Activated CD8-positive, alpha-beta T cell treated with anti-CD3 and anti-CD28 coated beads, Interleukin-2, amount 10 ng/mL, durations not matched to agents 7 days and 5 days (primary cell): ENCODE measurements at places on chromosomes 1 and 21. TPM values are rescaled to one million over a fixed set of nuclear protein-coding genes. Genes with fewer than 3 reads are reported as not detected.
A peak's percentile ranks its signal among the peaks of the same experiment; 100 is the strongest.

- DNase-seq, result no peak
Observed at GRCh38 chr1:50705699-50706098, 254.4 kb downstream of the FAF1 start.

DNA sequence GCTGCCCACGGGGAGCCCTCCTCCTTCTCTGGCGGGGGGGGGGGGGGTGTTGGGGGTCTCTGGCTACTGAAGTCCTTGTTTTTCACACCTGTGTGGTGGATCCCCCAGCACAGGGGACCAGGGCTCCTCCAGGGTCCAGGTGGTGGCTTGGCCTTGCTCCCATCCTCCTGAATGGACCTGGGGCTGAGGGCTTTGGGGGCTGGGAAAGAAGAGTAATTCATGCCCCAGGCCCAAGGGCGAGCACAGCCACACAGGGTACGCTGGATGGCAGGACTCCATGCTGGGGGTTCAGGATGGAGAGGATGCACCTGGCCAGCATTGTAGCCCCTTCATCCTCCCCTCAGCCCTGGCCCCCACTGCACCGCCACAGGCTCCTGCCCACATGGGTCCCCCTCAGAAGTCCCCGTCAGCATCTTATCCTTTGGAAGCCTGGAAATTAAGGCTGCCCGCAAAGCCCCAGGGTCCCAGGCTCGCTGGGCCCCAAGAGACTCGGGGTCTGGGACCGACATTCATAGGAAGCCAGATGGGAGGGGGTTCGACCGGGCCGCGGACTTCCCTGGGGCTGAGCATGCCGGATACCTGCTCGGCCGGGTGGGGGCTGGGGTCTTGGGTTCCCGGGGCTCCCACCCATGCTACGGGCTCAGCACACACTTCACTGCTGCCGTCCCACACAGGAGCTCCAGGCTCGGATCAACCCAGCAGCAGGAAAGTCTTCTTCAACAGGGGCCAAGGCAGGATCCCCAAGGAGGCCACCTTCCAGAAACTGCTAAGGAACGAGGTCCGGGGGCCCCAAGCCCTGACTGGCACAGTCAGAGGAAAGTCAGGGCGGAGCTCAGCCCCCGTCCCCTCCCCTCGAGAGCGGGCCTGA, 49.0 kb upstream of the ACTRT2 start:
- DNase-seq, result no peak

- DNase-seq, result no peak
Observed at GRCh38 chr1:10629816-10630571, 155.2 kb downstream of the PEX14 start.

GRCh38 chr1:27436204-27437159, 44.1 kb downstream of the GPR3 start:
- peak; percentile 35 for DNase-seq

- no peak for DNase-seq
Observed at GRCh38 chr1:161074676-161075368, 5.1 kb upstream of the ARHGAP30 start.

GRCh38 chr21:41160036-41160435, 7.9 kb upstream of the BACE2 start:
- no peak for DNase-seq

- peak; percentile 82 for DNase-seq
Observed at GRCh38 chr1:52927212-52928014, at the start of gene SCP2. SCP2 (plus strand) TSS chr1:52927276; CDS start chr1:52927397, 121 bp downstream.

DNA sequence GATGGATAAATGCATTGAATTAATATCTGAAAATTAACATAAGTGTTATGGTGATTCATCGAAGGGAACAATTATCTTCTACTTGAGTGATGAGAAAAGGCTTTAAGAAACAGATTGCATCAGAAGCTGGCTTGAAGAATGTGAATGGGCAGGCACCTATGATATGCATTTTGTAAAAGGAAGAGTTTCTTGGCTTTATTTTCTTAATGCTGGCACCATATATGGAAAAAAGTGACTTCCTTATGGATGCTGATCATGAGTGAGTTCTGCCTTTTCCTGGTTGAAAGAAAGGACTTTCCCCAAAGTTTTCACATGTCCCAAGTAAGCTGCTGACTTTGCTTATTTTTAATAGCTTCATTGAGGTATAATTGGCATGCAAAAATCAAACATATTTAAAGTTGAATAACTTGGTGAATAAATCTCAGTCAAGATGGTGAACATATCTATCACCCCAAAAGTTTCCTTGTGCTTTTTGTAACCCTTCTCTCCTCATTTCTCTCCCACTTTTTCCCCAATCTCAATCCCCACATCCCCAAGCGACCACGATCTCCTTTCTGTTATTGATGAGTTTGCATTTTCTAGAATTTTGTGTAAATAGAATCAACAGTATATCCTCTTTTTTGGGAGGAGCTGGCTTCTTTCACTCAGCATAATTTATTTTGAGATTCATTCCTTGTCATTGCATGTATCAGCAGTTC, 74.2 kb downstream of the SPATA46 start:
- no peak for DNase-seq

GRCh38 chr1:53314096-53314495, 13.8 kb downstream of the LRP8 start:
- DNase-seq, result no peak

- no peak for DNase-seq
Observed at GRCh38 chr1:156586892-156587477, 4.6 kb upstream of the NAXE start.

DNA sequence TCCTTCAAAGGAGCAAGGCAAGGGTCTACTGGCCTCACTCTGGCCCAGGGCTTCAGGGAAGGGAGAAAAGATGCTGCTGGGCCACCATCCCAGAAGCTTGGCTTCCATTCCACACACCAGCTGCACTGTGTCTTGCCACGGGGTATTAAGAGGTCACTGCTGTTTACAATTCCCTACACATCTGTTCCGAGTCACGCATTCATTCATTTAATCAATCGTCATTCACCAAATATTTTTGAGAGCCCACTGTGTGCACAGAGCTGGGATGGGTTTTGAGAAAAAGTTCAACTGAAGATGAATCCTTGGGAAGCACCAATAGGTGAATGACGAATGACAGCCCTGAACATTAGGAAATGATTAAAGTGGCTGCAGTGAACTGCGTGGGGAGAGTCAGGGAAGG, 101.7 kb downstream of the NAV1 start:
- DNase-seq, result no peak

- no peak for DNase-seq
Observed at GRCh38 chr1:45260244-45260643, 53.8 kb upstream of the ZSWIM5 start.

GRCh38 chr1:30881319-30882181, 27.0 kb downstream of the SDC3 start:
- DNase-seq, result no peak

GRCh38 chr1:221309723-221310122, 430.5 kb downstream of the HLX start:
- no peak for DNase-seq

GRCh38 chr1:108847494-108847893, 9.4 kb downstream of the AKNAD1 start:
- no peak for DNase-seq

GRCh38 chr1:246519514-246519913, 12.4 kb upstream of the SMYD3 start:
- no peak for DNase-seq

DNA sequence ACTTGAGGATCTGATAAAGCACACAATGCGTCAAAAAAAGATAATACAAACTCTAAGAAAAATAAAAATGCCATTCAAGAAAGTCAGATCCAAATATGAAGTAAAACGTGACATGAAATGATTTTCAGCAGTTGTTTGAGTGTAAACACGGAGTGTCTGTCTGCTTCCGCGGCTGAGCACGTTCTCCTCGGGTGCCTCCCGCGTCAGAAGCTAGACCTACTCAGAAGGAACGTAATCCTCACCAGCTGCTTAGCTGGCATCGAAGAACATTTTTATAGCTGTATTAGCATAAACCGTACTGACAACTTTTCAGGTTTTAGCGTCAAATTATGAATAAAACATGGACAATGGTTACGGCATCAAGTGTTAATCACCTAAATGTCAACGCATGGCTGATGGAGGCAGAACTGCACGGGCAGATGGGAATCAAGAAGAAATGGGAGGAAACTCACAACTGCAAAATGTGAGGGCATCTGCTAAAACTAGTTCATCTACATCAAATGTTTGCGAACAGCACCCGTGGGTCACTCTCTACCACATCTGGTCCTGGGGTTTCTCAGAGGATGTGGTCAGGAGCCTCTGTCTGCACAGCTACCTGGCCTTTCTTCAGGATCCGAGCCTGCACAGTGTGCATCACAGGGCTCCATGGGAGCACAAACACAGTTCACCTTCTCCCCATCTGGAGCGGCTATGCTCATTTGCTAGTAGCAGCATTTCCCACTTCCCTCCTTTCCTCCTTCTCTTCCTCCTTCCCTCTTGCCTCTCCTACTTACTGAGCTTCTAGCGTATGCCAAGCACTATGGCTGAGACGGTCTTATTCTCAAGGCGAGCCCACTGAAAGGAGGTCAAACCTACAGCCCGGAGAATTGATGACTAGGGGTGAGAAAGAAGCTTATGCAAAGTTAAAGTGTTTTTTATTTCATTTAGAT, 40.0 kb downstream of the RCAN1 start:
- DNase-seq, result no peak

DNA sequence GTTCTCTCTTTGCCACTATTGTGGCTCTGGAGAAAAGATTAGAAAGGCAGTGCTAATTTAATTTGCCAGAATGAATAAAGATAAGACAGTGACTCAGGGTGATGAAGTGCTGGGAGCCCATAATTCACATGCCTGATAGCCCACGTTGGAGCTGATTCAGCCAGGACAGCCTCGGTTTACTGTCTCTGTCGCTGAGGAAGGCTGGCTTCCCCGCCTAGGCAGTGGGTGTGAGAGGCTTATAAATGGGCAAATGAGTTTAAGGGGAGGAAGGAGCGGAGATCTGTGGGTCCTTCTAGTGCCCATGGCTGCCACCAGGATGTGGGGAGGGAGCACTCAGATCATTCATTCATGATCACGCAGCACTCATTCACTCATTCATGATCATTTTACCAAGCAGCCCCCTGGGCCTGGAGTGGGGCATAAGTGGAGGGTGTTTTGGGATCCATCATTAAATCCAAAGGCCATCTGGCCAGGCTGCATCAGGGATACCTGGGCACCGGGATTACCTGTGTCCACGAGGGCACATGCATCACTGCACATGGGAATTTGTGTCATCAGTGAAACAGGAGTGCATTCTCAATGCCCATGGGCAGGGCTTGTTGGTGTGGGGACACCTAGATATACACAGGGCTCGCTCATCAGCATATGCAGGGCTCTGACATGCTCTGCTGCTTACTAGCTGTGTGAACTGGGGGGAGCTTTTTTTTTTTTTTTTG, 315.4 kb downstream of the MATN1 start:
- peak; percentile 13 for DNase-seq

- no peak for DNase-seq
Observed at GRCh38 chr1:102191723-102192122, 195.0 kb upstream of the OLFM3 start.

DNA sequence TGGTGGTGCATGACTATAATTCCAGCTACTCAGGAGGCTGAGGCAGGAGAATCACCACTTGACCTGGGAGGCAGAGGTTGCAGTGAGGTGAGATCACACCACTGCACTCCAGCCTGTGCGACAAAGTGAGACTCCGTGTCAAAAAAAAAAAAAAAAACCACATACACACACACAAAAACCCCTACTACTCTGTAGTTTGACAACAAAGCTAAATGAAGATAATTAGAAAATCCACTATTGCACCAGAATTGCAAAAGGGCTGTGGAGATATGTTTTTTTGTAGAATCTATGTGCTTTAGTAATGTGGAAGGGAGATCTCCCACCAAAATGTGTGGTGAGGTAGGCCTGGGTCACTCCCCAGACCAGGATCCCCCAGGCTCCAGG, 32.2 kb upstream of the KHDRBS1 start:
- no peak for DNase-seq

DNA sequence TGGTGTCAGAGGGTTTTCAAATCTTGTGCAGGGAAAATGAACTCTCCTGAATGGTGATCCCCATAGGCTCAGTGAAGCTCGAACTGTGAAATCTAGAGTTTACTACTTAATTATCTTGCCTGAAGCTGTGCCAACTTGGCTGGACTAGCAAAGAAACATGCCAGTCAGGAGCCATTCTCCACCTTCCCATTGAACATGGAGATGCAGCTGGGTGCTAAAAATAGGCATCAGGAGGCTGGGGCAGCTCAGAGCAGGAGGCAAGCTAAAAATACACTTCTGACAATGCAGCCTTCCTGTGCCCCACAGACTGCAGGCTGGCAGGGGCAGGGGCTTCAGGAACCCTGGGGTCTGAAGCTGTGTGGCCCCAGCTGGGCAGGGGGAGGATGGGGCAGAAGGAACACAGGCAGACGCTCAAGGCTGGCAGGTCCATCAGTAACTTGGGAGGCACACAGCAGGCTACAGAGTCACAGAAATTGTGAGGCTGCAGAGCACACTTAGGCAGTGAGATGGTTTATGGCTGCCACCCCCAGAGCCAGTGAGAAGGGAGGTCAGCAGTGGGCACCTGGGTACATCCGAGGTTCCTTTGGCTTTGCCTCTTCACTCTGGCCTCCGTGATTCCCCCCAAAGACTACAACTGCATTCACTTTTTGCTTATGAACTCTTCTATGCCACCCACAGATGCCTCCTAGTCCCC, 155.4 kb upstream of the KCND3 start:
- no peak for DNase-seq

CELA2A gene
- not detected for total RNA-seq

XPR1 gene
- 17.7 TPM for total RNA-seq

CD101 gene
- total RNA-seq, result 34.4 TPM

ADAM30 gene
- not detected for total RNA-seq

DNASE2B gene
- not detected for total RNA-seq

ATF3 gene
- 12.5 TPM for total RNA-seq

GPR37L1 gene
- not detected for total RNA-seq

INSRR gene
- 0.21 TPM for total RNA-seq

OR6K6 gene
- not detected for total RNA-seq

C1orf226 gene
- not detected for total RNA-seq

ACTN2 gene
- not detected for total RNA-seq

GBP4 gene
- total RNA-seq, result 51.0 TPM

DNAJC28 gene
- total RNA-seq, result 0.73 TPM

OR6K3 gene
- not detected for total RNA-seq

SYPL2 gene
- total RNA-seq, result not detected
